Activated T-helper 2 cell treated with anti-CD3 and anti-CD28 coated beads, Interferon-gamma antibody, Interleukin-2, Interleukin-4, amounts not matched to agents 10 μg/mL and 5 μg/mL and 100 μg/mL, durations not matched to agents 14 hours and 24 hours and 36 hours (primary cell): ENCODE measurements at places on chromosomes 12 and 14. TPM values are rescaled to one million over a fixed set of nuclear protein-coding genes. Genes with fewer than 3 reads are reported as not detected.

The PARP11 gene
- 15.3 and 16.0 TPM in 2 replicates for total RNA-seq

The PTPRR gene
- total RNA-seq: not detected in 2 replicates

The METTL25 gene
- total RNA-seq: 6.9 and 7.3 TPM in 2 replicates

- no peak overlapping the region for H3K4me3 ChIP-seq
- H3K27ac ChIP-seq: no peak overlapping the region
- no peaks in the 10 kb centered on the region for H3K4me1 ChIP-seq
- H3K27me3 ChIP-seq: no peaks in the 10 kb centered on the region
- no peaks in the 10 kb centered on the region for H3K36me3 ChIP-seq
- no peak for DNase-seq
Measured at GRCh38 chr12:42607584-42608058, 18.1 kb upstream of the PRICKLE1 start.

GRCh38 chr14:77094672-77095284, 3.3 kb upstream of the CIPC start:
- no peaks in the 10 kb centered on the region for H3K27me3 ChIP-seq
- H3K4me1 ChIP-seq: peaks cover 24% of the 10 kb centered on the region
- peak overlapping the region; percentile 34 for H3K4me3 ChIP-seq
- no peaks in the 10 kb centered on the region for H3K36me3 ChIP-seq

DNA sequence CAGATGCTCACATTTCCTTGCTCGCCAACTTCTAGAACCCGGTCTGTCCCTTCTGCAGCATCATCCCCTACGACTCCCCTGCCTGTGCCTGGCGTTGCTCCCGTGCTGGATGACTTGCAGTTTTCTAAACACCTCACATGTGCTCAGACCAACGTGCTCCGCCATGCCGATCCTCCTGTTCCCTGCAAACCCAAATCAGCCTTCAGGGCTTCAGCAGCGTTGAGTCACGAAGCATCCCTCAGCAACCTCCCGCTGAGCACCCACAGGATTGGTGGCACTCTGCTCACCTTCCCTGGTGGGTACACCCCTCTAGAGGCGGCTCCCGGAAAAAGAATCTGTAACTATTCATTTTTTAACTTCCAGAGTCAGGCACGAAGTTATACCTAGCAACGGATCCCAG, 2.8 kb upstream of the PIWIL1 start:
- no peak overlapping the region for H3K27ac ChIP-seq
- H3K36me3 ChIP-seq: no peaks in the 10 kb centered on the region
- no peak for DNase-seq

GRCh38 chr12:57058454-57058853, 8.5 kb upstream of the MYO1A start:
- H3K27ac ChIP-seq: peak overlapping the region; percentile 5
- no peaks in the 10 kb centered on the region for H3K27me3 ChIP-seq
- peaks cover 16% of the 10 kb centered on the region for H3K4me1 ChIP-seq
- no peak overlapping the region for H3K4me3 ChIP-seq
- H3K36me3 ChIP-seq: peaks cover 86% of the 10 kb centered on the region

GRCh38 chr12:9944391-9944790, 12.2 kb upstream of the CLEC2A start:
- no peak overlapping the region for H3K27ac ChIP-seq
- peaks cover 56% of the 10 kb centered on the region for H3K4me1 ChIP-seq
- H3K4me3 ChIP-seq: peak overlapping the region; percentile 28

DNA sequence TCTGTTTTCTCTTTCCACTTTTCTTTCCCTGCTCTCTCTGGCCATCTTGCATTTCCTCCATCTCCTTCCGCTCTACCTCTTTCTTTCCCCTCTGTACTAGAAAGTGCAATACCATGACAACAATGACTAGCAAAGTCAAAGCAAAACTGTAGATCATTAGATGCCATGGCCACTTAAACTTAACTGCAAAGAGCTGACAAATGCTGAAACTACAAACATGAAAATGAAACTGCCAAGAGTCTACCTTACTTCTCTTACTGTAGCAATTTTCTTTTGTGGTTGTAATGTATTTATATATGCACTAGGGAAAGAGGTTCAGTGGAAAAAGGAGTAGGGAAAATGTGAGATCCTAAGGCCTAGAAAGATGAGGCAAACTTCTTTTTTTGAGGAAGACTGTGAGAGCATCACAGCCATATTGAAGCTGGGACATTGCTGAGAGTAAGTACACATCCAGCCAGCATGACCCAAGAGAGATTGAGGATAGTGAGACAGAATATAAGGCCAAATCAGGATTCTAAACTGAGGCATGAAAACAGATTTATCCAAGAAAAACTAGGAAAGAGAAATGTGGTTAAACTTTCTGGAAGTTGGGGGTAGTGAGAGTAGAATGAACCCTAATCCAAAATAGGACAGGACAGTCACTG, 276.6 kb upstream of the NAV3 start:
- H3K36me3 ChIP-seq: no peaks in the 10 kb centered on the region
- no peaks in the 10 kb centered on the region for H3K27me3 ChIP-seq
- no peak for DNase-seq
- no peak overlapping the region for H3K4me3 ChIP-seq
- H3K4me1 ChIP-seq: peaks cover 2% of the 10 kb centered on the region

DNA sequence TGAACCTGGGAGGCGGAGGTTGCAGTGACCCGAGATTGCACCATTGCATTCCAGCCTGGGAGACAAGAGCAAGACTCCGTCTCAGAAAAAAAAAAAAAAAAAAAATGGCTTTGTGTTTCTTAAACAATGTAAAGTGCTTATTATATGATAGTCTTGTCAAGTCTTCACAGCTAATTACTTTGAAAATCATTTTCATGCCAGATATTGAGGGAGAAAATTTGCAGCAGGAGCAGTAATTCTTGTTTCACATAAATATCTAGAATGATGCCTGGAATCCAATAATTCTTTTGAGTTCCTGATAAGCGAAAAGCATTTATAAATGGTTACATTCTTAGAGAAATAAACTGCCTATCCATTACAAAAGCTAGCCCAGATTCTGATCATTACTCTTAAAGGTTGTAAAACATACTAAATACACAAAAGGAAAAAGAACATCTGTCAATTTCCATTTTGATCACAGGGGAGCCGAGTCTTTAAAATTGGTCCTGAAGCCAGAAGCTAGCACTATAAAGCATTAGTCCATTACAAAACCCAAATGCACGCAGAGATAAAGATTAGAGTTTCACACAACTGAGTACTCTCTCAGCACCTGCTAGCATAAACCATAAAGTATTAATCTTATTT, 50.3 kb downstream of the IFT81 start:
- no peaks in the 10 kb centered on the region for H3K36me3 ChIP-seq
- H3K27me3 ChIP-seq: peaks cover 1% of the 10 kb centered on the region

GRCh38 chr14:73764406-73765280, 50.5 kb upstream of the PNMA1 start:
- peaks cover 4% of the 10 kb centered on the region for H3K36me3 ChIP-seq
- H3K27ac ChIP-seq: no peak overlapping the region
- no peak overlapping the region for H3K4me3 ChIP-seq
- peaks cover 55% of the 10 kb centered on the region for H3K4me1 ChIP-seq
- no peak for DNase-seq
- H3K27me3 ChIP-seq: no peaks in the 10 kb centered on the region

DNA sequence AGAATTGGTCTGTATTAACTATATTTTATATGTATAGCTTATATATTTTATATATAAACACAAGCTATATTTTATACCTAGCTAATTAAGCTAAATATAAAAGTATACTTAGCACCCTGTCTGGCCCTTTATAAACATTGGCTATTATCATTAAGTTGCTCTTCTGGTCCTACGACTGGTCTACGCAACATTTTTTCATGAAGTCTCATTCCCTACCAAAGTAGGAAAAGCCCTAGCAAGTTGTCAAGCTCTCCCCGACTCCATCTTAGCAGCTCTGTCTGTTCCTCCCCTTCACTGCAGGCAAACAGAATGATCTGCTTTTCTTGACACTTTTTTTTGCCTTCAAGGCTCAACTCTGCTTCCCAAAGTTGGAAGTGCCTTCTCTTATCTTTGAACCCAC, 36.7 kb upstream of the ELK3 start:
- H3K4me3 ChIP-seq: no peak overlapping the region
- no peaks in the 10 kb centered on the region for H3K27me3 ChIP-seq
- no peaks in the 10 kb centered on the region for H3K36me3 ChIP-seq
- no peak for DNase-seq
- H3K4me1 ChIP-seq: peaks cover 4% of the 10 kb centered on the region
- H3K27ac ChIP-seq: no peak overlapping the region

GRCh38 chr12:29054858-29055663, 94.0 kb upstream of the FAR2 start:
- no peak overlapping the region for H3K27ac ChIP-seq
- no peaks in the 10 kb centered on the region for H3K4me1 ChIP-seq
- no peaks in the 10 kb centered on the region for H3K36me3 ChIP-seq
- DNase-seq: no peak
- peaks cover 2% of the 10 kb centered on the region for H3K27me3 ChIP-seq
- no peak overlapping the region for H3K4me3 ChIP-seq

- peaks cover 9% of the 10 kb centered on the region for H3K4me1 ChIP-seq
- no peak overlapping the region for H3K4me3 ChIP-seq
- no peak for DNase-seq
- no peak overlapping the region for H3K27ac ChIP-seq
Measured at GRCh38 chr12:76568888-76569551, 9.4 kb upstream of the OSBPL8 start.

GRCh38 chr12:51531978-51532497, 59.0 kb upstream of the SCN8A start:
- peaks cover 3% of the 10 kb centered on the region for H3K4me1 ChIP-seq
- peaks cover 18% of the 10 kb centered on the region for H3K27me3 ChIP-seq
- H3K4me3 ChIP-seq: no peak overlapping the region
